Putamen (tissue), 1 donor: ENCODE measurements at places on chromosomes 16 and 17.

DNA sequence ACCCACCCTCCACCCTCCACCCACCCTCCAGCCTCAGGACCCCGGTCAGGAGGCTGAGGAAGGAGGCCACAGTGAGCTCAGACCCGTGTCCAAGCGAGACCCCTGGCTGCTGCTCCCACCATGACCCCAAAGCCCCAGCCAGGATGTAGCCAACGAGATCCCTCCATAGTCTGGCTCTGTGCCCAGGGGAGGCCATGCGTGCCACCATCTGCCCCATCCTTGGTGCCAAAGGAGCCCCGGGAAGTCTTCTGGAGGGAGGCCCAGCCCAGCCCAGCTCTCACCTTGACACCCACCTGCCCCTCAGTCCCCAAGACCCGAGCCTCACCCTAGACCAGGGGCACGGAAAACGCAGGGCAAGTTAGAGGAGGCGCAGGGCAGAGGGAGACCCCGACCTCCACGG, 34.2 kb downstream of the PIEZO1 start:
- no peak for DNase-seq

- DNase-seq, result peak; percentile 58
Observed at GRCh38 chr16:2983706-2984136, 3.5 kb upstream of the PKMYT1 start.

DNA sequence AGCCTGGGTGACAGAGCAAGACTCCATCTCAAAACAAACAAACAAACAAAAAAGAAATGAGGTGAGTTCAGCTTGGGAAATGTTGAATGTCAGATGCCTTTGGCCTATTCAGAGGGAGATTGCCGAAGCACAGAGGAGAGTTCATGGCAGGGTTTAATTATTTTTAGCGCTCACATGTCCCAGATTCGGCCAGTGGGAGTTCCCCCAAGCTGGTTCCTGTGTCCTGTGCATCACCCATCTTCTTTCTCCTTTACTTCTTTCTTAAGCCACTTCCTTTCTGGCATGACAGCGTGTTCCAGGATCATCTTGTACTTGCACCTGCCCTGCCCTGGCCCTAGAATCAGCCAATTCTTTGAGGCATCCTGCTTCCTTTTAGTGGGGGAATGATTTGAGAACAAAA, 9.2 kb downstream of the MPV17L start:
- DNase-seq, result no peak

GRCh38 chr16:69712914-69713581, 13.3 kb downstream of the NQO1 start:
- DNase-seq, result no peak

- DNase-seq, result no peak
Observed at GRCh38 chr17:18027280-18027679, 11.7 kb downstream of the ATPAF2 start.

DNA sequence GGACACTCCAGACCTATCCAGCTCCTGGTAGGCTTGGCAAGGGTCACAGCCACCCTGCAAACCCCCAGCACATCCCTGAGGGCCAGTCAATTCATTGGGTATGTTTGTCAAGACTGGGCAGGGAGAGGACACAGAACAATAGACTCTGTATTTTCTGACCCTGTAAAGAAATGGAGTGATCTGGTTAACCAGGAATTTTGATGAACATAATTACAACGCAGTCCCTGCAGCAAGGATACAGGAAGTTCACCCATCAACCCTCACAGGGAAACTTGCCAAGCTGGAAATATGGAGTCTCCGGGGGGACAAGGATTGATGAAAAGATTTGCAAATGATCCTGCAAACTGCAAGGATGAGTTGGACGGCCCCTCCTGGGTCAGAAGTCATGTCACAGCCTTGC, 126.1 kb upstream of the RCVRN start:
- DNase-seq, result no peak

- DNase-seq, result no peak
Observed at GRCh38 chr17:59600169-59600568, 19.5 kb upstream of the CLTC start.

- DNase-seq, result no peak
Observed at GRCh38 chr16:70572050-70572925, 48.7 kb downstream of the SF3B3 start.

DNA sequence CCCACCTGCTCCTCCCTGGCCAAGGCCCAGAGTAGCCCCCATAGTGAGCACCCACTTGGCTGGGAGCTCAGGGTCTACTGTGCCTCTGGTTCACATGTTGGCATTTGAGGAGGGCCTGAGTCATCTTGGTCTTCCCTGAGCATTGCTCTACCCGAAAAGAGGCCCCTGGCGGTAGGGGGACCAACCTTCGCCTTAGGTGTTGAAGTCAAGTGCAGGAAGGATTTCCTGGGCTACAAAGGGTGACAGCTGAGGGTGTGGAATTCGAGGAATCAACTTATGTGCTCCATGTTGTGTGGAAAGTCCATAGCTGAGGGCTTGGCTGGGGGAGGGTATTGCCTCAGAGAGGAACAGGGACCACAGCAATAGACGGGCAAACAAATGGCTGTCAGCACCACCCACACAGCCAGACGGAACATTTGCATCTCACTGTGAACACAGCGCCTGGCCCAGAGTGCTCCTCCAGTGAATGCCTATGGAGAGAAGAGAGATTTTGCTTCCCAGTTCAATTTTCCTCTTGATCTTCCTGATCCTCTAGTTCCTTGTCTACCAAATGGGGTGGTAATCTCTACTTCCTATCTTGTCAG, 35.6 kb upstream of the NGFR start:
- no peak for DNase-seq
